ENCODE measurements at places on chromosomes 3 and 15. TPM values are rescaled to one million over a fixed set of nuclear protein-coding genes. Genes with fewer than 3 reads are reported as not detected.

The VIPR1 gene
- total RNA-seq = 4.9 TPM

GRCh38 chr15:59436774-59437141, 1.2 kb upstream of the FAM81A start:
- no peak for DNase-seq

DNA sequence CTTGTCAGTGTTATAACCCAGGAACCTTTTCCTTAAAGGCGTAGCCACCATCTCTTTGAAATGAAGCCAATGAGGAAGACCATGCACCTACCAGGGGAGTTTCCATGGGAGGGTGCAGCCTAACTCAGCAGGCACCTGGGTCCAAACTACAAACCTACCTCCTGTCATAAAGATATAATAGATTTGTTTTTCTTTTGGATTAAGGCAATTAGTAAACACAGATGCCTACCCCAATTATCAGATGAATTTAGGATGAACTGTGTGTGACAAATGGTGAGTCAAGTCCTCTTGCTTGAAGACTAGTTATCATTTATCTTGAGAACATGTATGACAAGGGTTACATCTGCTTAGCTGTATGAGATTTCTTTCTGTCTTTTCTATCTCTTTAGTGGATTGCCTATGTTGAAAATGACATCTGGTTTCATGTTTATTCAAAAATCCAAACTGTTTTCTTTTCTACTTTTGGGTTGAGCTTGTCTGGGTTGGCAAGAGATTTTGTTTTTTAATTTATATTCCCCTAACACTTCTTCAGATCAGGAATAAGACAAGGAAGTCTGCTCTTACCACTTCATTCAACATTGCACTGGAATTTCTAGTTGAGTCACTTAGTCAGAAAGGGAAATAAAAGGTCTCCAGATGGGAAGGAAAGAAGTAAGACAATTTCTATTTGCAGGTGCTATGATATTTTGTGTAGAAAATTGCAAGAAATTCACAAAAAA, 149.9 kb downstream of the NEK10 start:
- no peak for DNase-seq

DNA sequence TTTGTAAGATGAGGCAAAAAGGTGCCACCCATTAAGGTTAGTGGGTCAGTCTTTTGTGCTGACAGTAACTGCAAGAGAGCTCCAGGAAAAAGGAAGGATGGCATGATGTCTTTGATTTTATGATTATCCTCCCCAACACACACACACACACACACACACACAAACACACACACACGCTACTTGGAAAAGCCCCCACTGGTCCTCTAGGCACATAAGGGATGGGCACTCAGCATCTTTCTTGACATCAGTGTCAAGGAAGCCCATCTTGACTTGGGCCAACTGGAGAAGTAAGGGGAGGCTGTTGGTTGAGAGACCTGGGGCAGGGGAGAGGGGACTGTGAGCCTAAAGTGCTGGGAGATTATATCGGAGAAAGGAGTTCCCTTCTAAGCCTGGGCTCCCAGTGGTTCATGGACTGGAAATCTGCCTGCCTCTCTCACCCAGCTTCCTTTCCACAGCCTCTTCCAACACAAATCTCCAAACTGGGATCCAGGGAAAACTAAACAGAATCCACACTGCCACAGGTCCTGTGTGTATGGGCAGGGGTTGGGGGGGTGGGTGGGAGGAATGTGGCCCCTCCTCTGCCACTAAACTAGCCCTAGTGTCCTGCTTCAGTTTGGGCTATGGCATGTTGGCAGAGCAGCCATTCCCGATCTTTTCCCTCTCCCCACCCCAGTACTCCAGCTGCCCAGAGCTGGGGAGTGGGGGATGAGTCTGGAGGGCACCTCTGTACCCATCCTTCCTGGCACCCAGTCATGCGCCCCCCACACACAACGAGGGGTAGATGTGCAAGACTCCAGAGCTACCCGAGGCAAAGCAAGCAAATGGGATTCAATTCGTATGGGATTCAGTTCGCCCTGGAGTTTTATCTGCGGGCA, 1.6 kb downstream of the AMOTL2 start:
- DNase-seq = no peak

The SLC28A2 gene
- not detected for total RNA-seq

DNA sequence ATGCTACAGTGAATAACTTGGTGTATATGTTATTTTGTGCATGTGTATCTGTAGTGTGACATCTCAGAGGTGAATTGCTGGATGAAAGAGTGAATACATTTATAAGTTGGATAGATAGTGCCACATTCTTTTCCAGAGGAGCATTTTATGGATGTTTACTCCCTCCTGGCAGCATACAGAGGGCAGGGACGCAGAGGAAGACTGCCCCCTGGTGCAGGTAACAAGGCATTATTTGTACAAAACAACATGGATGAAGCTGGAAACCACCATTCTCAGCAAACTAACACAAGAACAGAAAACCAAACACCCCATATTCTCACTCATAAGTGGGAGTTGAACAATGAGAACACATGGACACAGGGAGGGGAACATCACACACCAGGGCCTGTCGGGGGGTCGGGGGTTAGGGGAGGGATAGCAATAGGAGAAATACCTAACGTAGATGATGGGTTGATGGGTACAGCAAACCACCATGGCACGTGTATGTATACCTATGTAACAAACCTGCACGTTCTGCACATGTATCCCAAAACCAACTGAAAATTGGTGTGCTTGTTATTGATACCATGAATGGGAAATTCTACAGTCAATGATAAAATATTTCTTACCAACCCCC, 57.9 kb upstream of the CTXND1 start:
- DNase-seq = peak; percentile 61

DNA sequence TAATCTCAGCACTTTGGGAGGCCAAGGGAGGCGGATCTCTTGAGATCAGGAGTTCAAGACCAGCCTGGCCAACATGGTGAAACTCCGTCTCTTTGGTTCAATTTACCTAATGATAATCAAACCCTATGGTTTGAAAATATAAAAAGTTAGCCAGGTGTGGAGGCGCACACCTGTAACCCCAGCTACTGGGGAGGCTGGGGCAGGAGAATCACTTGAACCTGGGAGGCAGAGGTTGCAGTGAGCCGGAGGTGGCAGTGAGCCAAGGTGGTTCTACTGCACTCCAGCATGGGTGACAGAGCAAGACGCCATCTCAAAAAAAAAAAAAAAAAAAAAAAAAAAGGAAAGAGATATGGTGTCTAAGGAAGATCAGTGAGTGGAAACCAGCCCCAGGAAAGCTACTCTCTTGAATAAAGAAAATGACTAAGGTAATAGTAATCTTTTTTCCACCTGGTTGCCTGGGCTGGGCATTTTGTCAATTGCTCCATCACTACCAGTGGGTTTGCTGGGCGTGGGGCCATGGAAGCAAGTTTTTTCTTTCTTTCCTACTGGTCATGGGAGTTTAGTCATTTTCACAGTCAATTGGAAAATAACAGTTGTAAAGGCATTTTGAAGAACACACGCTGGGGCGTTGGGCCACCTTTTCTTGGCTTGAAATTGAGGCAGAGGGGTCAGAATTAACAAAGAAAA, 387.6 kb upstream of the RGMA start:
- DNase-seq = no peak

DNA sequence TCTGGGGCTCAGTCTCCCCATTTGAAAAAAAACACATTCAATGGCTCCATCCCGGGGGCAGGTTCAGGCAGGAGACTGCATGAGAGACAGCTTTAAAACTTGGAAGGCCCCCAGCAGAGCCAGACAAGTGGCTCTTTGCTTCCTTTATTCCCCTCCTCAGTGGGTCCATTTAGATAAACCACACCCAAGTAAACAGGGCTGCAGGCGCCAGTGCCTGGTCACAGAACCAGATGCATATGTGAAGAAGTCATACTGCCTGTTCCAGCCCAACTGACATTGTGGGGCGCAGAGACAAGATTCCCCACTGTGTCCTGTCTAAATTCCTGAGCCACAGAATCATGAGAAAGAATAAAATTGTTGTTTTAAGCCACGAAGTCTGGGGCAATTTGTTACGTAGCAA, 9.0 kb downstream of the FBN1 start:
- no peak for DNase-seq

GRCh38 chr15:64030123-64030522, 16.2 kb downstream of the DAPK2 start:
- no peak for DNase-seq

DNA sequence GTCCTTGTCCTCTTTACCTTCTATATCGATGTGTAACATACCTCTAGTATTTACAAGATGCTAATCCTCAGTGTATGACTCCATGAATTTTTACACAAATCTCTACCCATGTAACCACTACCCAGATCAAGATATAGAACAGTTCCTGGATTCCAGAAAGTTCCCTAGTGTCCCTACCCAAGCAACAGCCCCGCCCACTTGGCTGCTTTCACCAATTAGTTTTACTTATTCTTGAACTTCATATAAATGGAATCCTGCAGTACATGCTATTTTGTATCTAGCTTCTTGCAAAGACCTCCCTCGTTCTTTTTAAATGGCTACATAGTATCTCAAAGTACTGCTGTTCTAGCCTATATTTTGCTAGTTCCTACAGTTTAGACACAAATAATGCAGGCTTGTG, 33.0 kb downstream of the CD276 start:
- DNase-seq = no peak

The IDH3A gene
- total RNA-seq = 97.2 TPM

GRCh38 chr3:31699309-31699953, 166.7 kb downstream of the STT3B start:
- DNase-seq = no peak

The FOXL2NB gene
- not detected for total RNA-seq

GRCh38 chr3:1587426-1587825, 494.6 kb downstream of the CNTN6 start:
- no peak for DNase-seq

DNA sequence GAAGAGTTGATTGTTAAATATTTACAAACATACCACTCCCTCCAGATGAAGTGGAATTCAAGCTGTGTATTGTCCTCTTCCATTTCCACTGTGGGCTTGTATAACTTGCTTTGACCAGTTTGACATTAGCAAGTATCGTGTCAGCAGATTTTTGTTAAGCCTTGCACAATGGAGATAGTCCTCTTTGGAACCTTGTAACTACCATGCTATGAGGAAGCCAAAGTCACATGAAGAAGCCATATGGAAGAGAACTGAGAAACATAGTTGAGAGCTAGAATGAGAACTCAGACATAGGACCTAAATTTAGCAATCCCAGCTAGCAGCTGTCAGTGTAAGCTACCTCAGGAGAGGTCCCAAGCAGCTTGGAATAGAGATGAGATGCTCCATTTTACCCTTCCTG, 889.2 kb downstream of the PDCD6IP start:
- DNase-seq = no peak

The ESYT3 gene
- 5.3 TPM for total RNA-seq

The VILL gene
- 7.6 TPM for total RNA-seq

The CILP gene
- total RNA-seq = 1.5 TPM

The OSBPL10 gene
- 89.3 TPM for total RNA-seq

The DUOX2 gene
- total RNA-seq = 0.28 TPM

GRCh38 chr3:70519913-70520659, 207.6 kb upstream of the MDFIC2 start:
- no peak for DNase-seq

GRCh38 chr3:124815781-124816180, 71.4 kb downstream of the ITGB5 start:
- no peak for DNase-seq

DNA sequence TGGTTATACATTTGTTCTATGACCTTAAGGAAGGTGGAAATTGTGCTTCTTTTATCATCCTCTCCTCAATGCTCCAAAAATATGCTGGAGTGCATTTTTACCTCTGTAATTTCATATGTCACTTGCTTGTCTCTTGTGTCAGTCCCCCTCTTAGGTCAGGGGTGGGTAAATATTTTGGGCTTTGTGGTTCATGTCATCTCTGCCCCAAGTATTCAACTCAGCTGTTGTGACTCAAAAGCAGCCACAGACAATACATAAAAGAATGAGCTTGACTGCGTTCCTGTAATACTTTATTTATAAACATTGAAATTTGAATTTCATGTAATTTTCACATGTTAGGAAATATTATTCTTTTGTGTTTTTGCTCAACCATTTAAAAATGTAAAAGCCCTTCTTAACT, 60.4 kb upstream of the SLC24A5 start:
- DNase-seq = no peak

DNA sequence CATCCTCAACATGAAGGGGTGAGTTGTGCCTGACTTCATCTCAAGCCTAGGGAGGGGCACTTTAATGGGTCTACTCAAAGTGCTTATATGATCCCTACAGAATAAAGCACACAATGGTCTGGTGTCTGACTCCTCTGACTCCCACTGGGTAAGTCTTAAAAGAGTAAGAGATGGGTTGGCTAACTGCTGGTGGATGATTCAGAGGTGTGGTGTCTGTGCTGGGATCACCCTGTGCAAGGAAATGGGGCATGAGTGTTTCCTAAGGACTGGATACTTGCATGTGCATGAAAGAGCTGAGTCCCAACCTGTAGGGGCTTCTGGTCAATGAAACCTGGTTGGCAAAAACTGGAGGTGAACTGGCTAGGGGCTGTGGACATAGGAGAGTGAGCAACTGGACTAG, 158.8 kb downstream of the IL20RB start:
- DNase-seq = no peak

The GABRA5 gene
- not detected for total RNA-seq

The SMCO1 gene
- not detected for total RNA-seq

The GPR149 gene
- total RNA-seq = not detected

DNA sequence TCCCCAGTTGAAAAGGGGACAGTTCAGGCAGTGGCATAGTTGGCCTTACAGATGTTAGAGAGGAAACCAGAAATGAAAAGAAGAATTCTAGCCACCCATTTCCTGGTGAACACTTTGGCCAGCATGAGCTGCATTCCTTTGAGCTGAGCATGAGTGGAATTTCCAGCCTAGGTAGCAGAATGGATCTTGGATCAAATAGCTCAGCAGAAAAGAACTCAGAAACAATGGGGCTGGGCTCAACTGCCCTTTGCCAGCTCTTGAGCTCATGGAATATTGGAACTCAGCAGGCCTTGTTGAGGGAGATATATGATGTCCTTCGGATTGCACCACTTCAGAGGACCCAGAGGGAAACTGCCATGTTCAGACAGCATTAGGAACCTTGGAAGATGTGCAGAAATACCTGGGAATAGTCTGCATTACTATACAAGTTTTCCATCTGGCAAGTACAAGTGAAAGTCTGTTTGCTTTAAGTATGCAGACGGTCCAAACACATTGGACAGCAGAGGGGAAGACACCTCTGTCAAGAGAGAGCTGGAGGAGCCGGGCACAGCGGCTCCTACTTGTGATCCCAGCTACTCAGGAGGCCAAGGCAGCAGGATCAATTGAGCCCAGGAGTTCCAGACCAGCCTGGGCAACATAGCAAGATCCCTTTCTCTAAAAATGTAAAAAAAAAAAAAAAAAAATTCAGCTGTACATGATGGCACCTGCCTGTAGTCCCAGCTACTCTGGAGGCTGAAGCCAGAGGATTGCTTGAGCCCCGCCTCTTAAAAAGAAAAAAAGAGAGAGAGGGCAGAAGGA, 3.1 kb upstream of the CDV3 start:
- DNase-seq = no peak

DNA sequence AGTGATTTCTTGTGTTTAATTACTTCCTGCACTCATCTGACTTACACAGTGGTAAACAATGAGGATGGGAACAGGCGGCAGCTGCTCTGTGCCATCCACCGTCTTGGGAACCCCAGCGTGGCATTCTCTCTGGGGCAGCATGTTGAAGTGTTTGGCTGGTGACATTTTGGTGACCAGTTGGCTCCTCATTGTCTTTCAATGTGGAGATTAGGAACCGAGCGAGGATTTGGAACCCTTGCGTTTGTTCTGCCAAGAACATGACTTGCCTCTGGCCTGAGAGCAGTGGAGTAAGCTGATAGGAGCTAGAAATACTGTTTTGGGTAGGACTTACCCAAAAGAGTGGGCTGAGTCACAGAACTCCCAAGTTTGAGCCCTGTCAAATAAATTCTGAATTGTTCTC, 88.8 kb downstream of the IGF1R start:
- no peak for DNase-seq

Measured in kidney (tissue), 22 donors.